ENCODE measurements at places on chromosomes 11 and 22.
A peak's percentile ranks its signal among the peaks of the same experiment; 100 is the strongest.

DNA sequence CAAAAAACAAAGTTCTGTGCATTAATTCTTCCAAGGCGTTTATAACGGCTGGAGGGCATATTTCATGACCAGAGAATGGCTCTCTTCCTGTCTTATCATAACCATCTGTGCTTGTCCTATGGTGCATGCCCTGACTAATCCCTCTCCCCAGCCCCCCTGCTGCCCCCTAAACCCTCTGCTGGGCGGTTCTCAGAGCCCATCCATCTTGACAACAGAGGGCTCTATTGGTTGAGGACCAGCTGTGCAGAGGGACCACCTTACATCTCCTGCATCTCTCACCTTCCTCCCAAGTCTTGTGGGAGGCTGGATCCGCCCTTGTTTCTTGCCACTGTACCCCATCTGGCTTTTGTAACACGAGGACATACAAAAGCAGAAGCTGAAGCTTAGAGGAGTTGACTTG, 282.1 kb downstream of the MIAT start:
- DNase-seq = no peak

- DNase-seq = no peak
These were observed 35.6 kb downstream of the RNF169 start for GRCh38 chr11:74784234-74784633.

DNA sequence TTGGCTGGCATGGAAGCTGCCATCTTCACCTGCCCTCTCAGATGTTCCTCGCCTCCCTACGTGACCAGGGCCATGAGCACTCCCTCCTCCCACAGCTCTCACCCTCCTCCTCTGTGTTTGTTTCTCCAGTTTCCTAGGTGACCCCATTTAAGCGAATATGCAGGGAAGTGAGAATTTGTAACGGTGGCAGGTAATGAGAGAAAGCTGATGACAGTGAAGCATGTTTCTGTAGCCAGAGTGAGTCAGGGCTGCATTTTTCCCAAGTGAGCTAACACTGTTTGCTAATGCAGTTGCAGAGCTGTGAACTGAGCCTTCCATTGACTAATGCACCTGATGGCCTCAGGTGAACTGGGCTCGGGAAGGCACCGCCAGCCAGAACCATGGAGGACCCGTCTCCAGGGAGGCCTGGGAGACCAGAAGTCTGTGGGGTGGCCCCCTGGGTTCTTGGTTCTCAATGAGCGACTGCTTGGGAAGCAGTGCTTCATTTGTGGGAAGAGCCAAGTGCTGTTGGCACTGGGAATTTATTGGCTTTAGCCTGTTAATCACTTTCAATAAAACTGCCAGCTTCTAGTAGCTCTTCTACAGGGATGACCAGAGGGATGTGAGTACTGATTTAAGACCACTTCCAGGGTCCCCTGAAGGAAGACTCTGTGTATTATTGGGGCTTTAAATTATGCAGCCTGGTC, 64.5 kb downstream of the BARX2 start:
- no peak for DNase-seq

DNA sequence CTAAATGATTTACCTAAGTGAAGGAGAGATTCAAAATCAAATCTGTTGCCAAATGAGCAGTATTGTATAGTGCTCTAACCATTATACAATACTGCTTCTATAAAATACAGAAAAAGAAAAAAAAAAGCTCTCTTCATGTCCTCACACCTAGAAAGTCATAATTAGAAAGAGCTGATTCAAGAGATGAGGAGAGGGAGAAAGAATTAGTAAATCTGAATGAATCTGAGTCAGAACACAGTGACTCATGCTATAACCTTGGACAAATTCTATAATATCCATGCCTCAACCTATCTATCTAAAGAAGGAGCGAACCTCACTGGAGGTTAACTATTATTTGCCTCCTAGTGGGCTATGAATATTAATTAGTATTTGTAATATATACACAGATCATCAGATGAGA, 29.4 kb downstream of the AMBRA1 start:
- DNase-seq = no peak

DNA sequence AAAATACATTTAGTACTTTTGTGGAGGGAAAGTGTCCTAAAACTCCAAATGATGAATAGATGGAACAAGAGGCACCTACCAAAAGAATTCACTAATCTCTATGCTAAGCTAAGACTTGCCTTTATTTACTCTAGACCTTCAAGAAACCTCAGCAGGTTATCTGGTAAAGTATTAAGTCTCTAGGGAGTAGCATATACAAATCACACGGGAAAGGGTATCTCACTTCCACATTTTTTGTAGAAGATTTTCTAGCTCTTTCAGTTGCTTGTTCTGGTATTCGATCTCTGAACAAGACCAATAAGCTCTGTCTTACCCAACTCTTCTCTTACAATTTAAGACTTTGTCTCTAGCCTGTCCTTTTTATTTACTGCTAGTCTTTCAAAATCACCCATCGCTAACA, 18.1 kb upstream of the CADM1 start:
- DNase-seq = no peak

GRCh38 chr11:14314127-14314526, 44.9 kb downstream of the RRAS2 start:
- DNase-seq = no peak

DNA sequence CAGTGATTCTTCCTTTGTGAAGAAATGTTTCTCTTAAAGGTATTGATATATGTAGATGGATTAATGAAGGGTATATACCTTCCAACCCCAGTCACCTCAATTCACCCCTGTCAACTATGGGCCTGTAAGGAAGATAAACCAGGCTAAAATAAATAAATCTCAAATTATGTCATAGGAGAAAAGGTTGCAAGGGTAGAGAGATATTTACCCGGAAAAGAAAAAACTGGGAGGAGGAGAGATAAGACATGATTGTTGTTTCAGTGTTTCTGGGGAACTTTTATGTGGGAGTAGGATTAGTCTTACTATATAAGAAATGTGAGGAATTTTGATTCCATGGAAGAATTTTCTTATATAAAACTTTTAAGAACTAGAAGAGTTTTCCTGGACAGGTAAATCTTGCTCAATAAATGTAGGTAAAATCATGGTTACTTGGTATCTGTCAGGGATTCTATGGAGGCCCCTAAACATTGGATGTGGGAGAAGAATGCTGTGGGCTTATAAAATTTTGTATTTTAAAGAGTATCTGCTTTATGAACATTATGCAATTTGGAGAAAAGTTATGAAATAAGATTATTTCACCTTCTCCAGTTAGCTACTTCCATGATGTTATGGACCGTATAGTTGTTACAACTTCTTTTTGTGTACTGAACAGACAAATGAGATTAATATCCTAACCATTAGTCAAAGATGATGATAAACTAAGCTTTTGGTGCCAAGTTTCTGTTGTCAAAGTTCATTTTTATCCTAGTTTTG, 6.4 kb downstream of the YAP1 start:
- DNase-seq = no peak

DNA sequence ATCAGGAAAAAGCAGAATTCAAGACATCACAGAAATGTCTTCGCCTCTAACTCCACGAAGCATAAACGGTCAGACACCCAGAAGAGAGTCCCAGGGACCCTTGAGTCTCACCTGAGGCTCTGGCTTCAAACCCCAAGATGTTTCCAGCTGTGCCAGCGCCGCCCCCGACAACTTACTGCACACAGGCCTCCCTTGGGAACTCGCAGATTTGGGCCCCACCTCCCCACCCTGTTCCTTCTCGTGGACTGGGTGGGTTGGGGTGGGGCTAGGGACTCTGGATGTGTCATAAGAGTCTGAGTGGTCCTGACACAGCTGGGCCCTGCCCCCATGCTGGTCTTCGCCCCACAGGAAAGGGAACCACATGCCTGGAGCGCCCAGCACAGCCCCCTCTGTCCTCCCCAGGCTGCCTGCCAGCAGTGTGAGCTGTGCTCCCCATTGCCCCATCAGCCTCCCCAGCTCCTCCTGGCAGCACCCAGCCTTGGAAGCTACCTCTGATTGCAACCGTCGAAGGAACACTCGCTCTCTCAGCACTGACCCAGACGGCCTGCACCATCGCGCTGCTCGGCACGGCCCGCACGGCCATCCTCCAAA, 147.5 kb downstream of the CRYBB2 start:
- DNase-seq = no peak

DNA sequence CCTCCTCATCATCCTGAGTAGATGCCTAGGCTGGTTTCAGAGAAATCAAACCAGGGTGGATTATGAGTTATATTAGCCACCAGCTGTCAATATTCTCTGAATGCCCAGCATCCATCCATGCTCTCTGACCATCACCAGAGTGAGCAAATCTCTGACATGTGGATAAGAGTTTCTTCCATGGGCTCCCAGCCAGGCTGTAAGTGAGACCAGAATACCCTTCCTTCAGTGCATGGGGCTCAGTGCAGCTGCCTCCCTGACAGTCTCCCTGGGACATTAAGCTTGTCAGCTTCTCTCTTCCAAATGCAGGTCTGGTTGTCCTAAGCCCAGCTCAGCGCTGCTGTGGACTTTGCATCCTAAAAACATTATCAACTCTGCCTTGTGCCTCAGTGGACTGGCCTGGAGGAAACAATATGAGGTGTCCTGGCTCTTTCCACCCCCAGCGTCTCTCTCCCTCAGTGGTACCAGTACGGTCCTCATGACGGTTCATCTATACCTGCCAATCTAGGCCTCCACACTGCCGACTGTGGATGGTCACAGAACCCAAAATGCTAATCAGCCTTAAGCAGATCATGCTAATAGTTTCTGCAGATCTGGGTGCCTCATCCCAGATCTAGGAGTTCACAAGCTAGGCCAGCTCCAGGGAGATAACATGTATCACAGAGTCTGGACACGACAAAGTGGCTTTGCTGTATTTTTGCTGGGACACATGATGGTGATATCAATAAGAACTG, 41.6 kb upstream of the PRAME start:
- no peak for DNase-seq

- DNase-seq = no peak
These were observed 175.8 kb downstream of the MPPED1 start for GRCh38 chr22:43587574-43587973.

DNA sequence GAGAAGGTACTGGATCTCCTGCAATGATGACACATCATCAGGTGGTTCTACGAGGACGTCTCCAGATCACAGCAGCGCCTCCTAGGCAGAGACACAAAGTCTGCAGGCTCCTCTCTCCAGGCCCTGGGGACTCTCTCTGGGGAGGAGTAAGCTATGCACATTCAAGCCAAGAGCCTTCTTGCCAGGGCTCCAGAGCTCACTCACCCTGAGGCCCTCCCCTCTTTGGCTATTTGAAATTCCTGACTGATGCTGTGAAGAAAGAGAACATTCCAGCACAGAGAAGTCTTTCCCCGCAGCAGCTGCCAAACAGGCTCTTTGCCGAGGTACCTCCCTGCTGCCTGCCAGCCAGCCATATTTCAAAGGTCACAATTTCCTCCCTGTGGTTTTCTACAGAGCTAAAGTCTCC, 204.9 kb downstream of the CSNK2A3 start:
- DNase-seq = no peak

- peak; percentile 75 for DNase-seq
These were observed 846 bp upstream of the OAF start for GRCh38 chr11:120209746-120210625.

- no peak for DNase-seq
These were observed 47.2 kb downstream of the KCNQ1OT1 start for GRCh38 chr11:2652333-2653197.

- DNase-seq = no peak
These were observed 8.6 kb upstream of the OR51G1 start for GRCh38 chr11:4932751-4933150.

- DNase-seq = peak; percentile 94
These were observed 35.6 kb upstream of the TPBGL start for GRCh38 chr11:75204685-75205563.

DNA sequence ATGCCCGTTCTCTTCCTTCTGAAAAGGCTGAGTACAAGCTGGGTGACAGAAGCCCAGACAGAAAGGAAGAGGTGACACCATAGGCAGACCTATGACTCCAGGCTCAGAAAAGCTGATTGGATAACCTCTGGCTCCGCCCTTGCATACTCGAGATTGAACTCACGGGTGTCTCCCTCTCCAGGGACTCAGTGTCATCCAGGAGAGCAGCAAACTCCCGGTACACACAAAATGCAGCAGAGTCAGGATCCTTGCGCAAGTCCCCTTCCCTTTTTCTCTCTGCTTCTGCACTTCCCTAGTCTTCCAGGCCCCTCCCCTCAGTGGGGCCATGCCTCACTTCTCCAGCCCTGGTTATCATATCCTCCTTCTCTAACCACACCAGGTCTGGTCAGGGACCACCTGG, 9.8 kb downstream of the SCN4B start:
- DNase-seq = no peak

GRCh38 chr11:76553554-76554476, 109.0 kb downstream of the EMSY start:
- no peak for DNase-seq

- no peak for DNase-seq
These were observed 9.8 kb downstream of the APOL5 start for GRCh38 chr22:35727436-35727835.

DNA sequence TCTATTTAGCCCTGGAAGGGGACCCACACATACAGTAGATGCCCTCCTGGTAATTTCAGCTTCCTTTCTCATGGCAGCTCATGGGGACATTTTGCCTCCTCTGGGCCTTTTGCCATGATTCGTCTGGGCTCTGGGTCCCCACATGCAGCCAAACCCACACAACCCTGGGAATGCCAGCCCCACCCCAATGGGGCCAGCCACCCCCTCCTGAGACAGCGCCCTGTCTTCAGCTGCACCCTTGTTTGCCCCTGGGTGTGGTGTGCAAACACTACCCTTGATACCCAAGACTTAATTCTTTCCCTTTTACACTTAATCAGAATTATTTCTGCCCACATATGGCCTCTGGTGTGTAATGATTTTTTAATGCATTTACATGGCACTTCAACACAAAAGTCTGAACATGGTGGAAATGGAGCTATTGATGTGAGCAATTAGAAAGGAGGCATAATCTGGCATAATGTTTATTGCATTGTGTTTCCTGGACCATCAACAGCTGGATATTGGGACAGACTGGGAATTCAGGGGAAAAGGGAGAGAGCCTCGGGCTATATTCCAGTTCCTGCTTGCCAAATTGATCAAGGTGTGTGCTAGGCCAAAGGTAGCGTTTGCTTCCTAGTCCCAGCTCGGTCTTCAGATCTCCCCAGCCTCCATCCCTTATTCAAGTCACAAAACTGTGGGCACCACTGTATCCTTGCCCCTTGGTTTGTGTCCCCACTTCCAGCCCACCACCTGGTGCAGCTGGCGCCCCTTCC, 85.0 kb upstream of the ANO1 start:
- no peak for DNase-seq

DNA sequence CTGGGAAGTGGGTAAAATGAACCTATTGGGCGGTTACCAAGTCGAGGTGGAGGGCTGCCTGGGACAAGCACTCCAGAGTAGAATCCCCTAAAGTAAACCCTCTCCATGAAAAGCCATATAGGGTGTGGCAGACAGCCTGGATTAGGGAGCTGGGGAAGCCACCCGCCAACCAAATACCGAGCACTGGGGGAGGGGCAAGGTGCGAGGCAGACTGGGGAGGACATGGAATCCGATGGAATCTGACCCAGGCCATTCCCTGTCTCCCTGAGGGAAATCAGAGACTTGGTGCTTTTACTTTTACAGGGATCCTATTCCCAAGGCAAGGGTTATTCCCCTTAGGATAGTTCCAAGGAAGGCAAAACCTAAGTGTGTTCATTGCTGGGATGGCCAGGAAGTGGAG, 130.9 kb upstream of the HSD17B12 start:
- no peak for DNase-seq

GRCh38 chr22:28095316-28096095, 176.4 kb upstream of the PITPNB start:
- no peak for DNase-seq

Data from activated CD8-positive, alpha-beta memory T cell treated with anti-CD3 and anti-CD28 coated beads for 24 hours (primary cell).